ENCODE measurements at places on chromosomes 7 and 10.

DNA sequence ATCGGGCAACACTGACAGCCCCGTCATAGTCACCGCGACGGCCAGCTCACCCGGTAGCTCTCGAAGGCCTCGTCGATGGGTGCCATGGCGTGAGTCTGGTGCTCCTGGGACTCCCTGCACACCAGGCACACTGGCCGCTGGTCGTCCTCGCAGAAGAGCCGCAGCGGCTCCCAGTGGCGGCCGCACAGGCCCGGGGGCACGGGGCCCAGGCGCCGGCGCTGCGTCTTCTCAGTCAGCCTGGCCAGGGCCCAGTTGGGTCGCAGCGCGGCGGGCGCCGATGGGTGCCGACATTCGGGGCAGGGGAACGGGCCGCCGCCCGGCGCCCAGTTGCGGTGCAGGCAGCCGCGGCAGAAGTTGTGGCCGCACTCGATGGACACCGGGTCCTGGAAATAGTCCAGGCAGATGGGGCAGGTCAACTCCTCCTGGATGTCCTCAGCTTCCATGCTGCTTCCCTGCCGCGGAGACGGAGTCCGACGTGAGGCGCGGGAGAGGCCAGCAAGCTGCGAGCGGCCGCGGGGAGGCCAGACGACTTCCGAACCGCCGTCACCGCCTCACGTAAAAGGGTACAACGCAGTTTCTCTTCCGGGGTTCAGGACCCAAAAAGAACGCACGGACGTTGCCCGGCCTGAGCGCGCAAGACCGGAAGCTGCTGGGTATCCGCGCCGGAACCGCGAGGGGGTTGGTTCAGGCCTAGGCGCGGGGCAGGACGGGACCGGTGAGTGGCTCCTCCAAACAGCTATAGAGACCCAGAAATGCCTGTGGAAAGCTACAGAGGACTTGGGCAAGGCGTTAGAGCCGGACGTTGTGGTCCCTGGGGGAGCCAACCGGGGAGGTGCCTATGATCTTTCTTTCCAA lies at the start of gene TRIM4:
Gene TRIM4, minus strand, starts transcription at position 572 of the 855 bp plus-strand sequence. Its CDS starts 129 bp downstream, at position 443.
- DNase-seq: peak; percentile 92

DNA sequence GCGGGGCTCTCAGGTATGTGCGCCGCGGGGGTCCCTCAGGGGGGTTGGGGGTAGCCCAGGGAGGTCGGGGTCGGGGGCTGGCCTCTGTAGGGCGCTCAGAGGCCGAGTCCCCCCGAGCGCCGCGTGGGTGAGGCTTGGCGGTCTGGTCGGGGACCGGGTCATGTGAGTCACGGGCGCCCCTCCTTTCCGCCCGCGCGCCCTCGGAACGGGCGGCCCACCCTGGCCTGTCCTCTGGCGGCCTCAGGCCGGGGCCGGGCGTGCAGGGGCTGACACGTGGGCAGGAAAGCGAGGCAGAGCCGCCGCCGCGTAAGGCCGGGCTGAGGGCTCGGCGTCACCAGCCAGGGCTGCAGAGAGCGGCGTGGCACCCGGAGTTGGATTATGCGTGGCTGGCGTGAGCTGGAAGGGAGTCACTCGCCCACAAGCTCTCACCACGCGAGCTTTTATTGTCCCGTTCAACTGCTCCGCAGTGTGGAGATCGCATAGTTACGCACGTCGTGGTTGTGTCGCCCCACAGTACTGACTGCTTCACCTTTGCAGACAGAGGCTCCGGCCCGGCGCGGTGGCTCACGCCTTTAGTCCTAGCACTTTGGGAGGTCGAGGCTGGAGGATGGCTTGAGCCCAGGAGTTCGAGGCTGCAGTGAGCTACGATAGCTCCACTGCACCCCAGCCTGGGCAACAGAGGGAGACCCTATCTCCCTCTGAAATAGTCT lies 385 bp downstream of the SHLD2 start:
- DNase-seq: peak; percentile 45

GRCh38 chr7:108972004-108972403 lies 402.3 kb downstream of the DNAJB9 start:
- DNase-seq: no peak

GRCh38 chr7:124764847-124765400 lies 668 bp downstream of the GPR37 start:
- DNase-seq: peak; percentile 55

- DNase-seq: no peak
These were observed 52.7 kb upstream of the ELN start for GRCh38 chr7:73974948-73975926.

GRCh38 chr7:140348161-140348849 lies 50.0 kb downstream of the SLC37A3 start:
- DNase-seq: no peak

DNA sequence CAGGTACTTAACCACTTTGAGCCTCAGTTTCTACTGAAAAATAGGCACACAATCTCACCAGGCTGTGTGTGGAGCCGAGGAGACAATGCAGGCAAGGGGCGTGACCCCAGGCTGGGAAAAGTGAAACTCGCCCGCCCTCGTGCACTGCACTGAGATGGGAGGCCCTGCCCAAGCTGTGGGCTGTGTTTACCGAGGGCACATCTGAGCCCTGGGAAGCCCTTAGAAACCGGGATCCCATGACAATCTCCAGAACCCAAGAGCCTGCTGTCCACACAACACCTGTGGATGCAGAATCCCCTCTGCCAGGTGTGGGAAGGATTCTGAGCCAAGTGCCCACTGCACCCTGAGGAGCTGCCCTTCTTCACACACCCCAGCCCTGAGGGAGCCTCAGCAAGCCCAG lies 198.3 kb downstream of the GRID1 start:
- DNase-seq: no peak

DNA sequence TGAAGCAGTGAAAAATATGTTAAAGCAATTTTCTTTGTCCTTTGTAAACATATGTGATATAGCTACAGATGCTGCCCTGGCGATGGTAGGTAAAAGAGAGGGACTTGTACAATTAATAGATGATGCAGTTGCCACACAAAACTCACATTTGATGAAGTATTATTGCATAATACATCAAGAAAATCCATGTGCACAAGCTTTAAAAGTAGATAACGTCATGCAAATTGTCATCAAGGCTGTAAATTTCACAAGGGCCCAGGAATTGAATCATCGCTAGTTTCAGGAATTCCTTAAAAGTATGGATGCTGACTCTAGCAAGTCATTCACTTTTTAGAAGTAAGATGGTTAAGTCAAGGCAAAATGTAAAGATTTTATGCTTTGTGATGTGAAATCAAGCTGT lies 10.0 kb downstream of the CYP3A5 start:
- no peak for DNase-seq

GRCh38 chr7:141700296-141700847 lies 1.6 kb downstream of the DENND11 start:
- DNase-seq: no peak

GRCh38 chr7:14424675-14425074 lies 435.2 kb upstream of the ETV1 start:
- DNase-seq: no peak

GRCh38 chr10:2456834-2457233 lies 610.5 kb upstream of the PFKP start:
- DNase-seq: no peak

DNA sequence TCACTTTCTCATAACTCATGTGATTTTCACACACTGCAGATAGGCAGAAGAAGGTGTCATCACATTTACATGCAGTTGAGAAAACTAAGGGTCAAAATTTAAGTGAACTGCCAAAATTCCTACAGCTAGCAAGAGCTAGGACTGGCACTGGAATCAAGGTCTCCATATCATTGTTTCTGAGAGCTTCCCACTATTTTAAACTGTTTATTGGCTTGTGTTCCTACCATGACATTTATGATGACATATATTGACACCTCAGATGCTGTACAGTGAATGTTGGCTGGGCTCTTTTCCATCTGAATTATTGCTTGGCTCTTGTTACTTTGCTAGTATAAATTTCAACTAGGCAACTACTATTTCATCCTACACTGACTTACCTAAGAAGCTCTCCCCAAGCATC lies 2.0 kb downstream of the THSD7A start:
- DNase-seq: no peak

DNA sequence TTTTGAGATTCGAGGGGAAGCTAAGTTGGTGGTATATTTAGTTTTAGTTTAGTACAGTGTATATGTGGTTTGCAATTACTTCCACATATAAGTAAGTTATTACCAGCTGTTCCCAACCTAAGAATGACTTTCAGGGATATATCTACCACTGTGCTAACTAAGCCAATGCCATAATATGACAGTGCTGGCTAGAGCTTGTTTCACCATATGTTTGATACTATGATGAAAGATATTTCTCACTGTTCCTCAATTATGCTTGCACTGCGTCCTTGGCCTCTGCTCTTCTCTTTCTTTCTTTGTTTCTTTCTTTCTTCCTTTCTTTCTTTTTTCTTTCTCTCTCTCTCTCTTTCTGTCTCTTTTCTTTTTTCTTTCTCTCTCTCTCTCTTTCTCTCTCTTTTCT lies 113.8 kb upstream of the SKAP2 start:
- no peak for DNase-seq

DNA sequence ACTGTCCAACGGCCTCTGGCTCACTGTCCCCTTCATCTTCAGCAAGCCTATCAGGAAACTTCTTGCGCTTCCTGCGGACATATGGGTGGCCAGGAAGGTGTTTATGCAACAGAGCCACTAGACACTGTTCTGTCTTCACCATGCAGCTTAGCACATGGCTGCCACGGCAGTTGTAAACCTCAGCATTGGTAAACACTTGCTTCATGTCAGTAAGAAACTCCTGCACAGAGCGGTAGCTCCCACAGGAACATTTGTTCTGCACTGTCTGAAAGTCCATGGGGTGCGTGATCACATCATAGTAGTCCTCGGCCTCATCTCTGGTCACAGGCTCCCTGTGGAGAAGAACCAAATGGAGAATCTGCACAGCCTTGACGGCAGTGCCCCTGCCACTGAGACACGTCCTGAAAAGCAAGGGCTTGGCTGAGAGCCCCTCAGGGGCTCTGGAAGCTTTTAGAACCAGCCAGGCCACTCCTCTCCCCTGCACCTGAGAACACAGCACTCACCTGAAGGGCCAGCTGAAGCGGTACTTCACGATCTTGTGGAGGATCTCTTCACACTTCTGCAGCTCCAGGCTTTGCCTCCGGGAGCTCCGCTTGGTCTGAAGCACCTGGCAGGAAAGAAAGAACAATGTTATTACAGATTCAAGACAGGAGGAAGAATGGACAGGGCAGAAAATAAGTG lies 8.8 kb downstream of the FZD9 start:
- DNase-seq: no peak

DNA sequence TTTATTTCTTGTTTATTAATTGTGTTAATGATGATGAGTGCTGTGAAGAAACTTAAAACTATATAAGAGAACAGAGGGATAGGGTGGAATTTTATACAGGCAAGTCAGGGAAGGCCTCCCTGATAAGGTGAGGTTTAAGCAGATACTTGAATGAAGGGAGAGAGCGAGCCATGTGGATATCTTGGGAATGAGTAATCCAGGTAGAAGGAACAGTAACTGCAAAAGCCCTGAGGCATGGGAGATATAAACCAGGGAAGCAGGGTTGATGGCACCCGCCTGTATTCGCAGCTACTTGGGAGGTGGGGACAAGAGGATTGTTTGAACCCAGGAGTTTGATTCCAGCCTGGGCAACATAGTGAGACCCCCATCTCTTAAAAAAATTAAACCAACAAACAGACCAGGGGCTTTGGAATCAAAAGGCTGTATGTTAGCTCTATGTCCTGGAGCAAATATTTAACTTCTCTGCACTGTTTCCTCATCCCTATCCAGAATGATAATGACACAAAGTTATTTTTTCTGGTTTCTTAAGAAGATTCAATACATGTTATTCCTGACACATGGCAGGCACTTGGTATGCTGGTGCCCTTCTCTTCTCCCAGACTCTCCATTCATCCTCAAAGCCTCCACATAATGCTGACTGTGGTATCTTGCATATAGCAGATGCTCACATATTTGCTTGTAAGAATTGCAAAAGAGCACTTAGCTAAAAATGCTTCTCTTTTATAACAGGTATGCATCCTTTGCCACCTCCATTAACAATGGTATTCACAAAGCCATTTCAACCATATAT lies 169.3 kb downstream of the CHN2 start:
- no peak for DNase-seq

DNA sequence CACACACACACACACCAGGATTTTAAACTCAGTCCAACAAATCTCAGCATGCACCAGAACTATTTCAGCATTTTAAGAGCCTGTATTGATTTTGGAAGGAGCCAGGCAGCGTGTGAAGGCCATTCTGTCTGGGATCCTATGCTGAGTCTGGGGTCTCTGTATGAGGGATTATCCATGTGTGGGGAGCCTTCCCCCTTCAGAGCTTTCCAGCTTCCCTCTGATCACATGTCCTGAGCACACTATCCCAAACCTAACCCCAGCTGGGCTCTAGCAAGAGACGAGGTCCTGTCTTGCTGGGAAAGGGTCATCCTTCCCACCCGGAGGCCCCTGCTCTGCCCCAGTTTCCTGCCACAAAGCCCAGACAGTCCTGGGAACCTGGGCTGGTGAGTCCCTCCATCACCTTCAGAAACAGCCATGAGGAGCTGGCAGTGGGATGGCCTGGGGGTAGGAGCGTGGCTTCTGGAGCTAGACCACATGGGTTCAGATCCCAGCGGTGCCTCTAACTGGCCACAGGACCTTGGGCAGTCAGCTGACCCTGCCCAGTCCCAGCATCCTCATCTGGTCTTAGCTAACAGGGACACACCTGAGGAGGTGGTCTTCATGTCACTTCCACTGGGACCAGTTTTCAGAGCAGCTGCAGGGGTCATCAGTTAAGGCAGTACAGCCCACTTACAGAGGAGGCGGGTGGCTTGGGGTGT lies 79.6 kb upstream of the RET start:
- DNase-seq: no peak

DNA sequence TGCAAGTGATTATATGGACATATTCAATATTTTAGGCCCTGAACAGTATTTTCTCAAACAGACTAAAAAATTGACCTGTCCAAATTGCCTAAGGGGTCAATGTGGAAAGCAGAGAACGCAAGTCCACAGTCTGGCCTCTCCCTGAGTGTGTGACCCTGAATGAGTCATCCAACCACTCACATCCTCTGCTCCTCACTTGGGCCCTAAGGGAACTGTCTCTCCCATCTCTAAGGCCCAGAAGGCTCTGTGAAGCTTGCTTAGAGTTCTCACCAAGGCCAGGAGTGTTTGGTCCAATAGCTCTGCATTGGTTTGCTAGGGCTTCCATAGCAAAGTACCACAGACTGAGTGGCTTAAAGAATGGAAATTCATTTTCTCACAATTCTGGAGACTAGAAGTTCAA lies 155.1 kb downstream of the LSM5 start:
- no peak for DNase-seq

GRCh38 chr7:43303740-43304241 lies 191.3 kb downstream of the HECW1 start:
- DNase-seq: no peak

GRCh38 chr10:88670497-88670896 lies 6.3 kb downstream of the LIPF start:
- no peak for DNase-seq

DNA sequence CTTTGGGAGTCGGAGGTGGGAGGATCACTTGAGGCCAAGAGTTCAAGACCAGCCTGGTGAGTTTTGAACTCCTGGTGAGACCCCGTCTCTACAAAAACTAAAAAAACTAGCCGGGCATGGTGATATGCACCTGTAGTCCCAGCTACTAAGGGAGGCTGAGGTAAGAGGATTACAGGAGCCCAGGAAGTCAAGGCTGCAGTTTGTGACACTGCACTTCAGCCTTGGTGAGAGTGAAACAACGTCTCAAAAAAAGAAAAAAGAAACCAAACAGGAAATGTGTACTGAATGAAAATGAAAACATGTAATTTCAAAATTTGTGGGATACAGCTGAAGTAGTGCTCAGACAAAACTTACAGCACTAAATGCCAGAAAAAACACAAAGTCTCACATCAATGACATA lies 7.6 kb downstream of the ARHGAP12 start:
- no peak for DNase-seq

- no peak for DNase-seq
These were observed 560 bp downstream of the GBF1 start for GRCh38 chr10:102245932-102246251.
